ENCODE measurements at places on chromosomes 3 and 15. TPM values are rescaled to one million over a fixed set of nuclear protein-coding genes. Genes with fewer than 3 reads are reported as not detected.

EIF2A gene
- total RNA-seq = 76.2 TPM

ALPK3 gene
- 0.03 TPM for total RNA-seq

AGBL1 gene
- total RNA-seq = not detected

REC114 gene
- not detected for total RNA-seq

SERPINI2 gene
- not detected for total RNA-seq

GLDN gene
- total RNA-seq = not detected

P2RY1 gene
- 0.36 TPM for total RNA-seq

TMEM266 gene
- 0.10 TPM for total RNA-seq

PRC1 gene
- total RNA-seq = 189 TPM

PLEKHO2 gene
- 6.1 TPM for total RNA-seq

MYO5C gene
- 5.2 TPM for total RNA-seq

RNF13 gene
- total RNA-seq = 35.3 TPM

All from A549 treated with CpdA at 1 μM for 4 hours (cell line).